ENCODE measurements at places on chromosomes 1 and 21. TPM values are rescaled to one million over a fixed set of nuclear protein-coding genes. Genes with fewer than 3 reads are reported as not detected.

- H3K4me3 ChIP-seq, result peak overlapping the region; percentile 92
- H3K27me3 ChIP-seq, result no peaks in the 10 kb centered on the region
- no peak overlapping the region for H3K27ac ChIP-seq
- peaks cover 6% of the 10 kb centered on the region for H3K36me3 ChIP-seq
These were observed 865 bp downstream of the PIGC start for GRCh38 chr1:172442843-172443565.

GRCh38 chr1:160007577-160008200 lies 24.1 kb downstream of the PIGM start:
- H3K4me1 ChIP-seq, result no peaks in the 10 kb centered on the region
- H3K4me3 ChIP-seq, result no peak overlapping the region
- H3K36me3 ChIP-seq, result no peaks in the 10 kb centered on the region
- H3K27ac ChIP-seq, result no peak overlapping the region

DNA sequence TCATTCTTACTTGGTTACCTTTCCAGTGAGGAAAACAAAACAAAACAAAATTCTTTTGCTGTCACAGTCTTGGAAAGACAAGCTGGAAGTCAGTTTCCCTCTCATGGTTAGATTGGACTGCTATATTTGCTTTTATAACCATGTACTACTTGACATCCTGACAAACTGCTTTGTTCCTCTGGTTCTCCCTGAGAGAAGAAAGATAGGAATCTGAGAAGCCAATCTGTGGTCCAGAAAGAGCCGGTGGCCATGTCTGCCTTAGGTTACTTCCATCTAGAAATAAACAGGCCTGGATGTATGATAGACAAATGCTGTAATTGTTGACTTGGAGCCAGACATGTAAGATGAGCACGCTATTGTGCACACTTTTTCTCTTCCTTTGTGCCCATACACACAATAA lies 330.0 kb downstream of the BRINP3 start:
- H3K4me1 ChIP-seq, result no peaks in the 10 kb centered on the region
- H3K4me3 ChIP-seq, result no peak overlapping the region
- no peaks in the 10 kb centered on the region for H3K27me3 ChIP-seq
- no peak overlapping the region for H3K27ac ChIP-seq

DNA sequence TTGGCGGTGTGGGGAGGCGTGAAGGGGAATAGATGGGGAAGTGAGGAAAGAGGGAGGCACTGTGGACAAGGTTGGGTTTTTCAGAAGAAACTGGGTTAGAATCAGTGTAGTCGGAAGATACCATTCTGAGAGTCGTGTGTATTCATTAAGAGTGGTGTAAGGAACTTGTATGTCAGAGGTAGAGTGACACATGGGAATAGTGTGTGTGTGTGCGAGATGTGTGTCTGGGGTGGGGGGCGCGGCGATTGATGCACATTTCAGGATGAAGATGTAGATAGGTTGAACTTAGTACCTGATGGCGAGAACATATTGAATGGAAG lies 878 bp downstream of the SMG7 start:
- no peak for DNase-seq
- H3K27ac ChIP-seq, result no peak overlapping the region
- H3K4me1 ChIP-seq, result peaks cover 2% of the 10 kb centered on the region
- peak overlapping the region; percentile 91 for H3K4me3 ChIP-seq
- no peaks in the 10 kb centered on the region for H3K27me3 ChIP-seq

GRCh38 chr1:143735764-143736461 lies 235.9 kb downstream of the FAM72C start:
- peak; percentile 36 for DNase-seq
- no peaks in the 10 kb centered on the region for H3K27me3 ChIP-seq
- H3K27ac ChIP-seq, result no peak overlapping the region
- H3K4me3 ChIP-seq, result no peak overlapping the region
- H3K36me3 ChIP-seq, result no peaks in the 10 kb centered on the region

KNCN gene
- not detected for total RNA-seq
